Cardiac ventricle fibroblast (primary cell): ENCODE measurements at places on chromosomes 12 and 14. TPM values are rescaled to one million over a fixed set of nuclear protein-coding genes. Genes with fewer than 3 reads are reported as not detected.

Gene SIVA1
- total RNA-seq, result 174 and 204 TPM in 2 replicates

Gene STK38L
- total RNA-seq, result 7.6 and 12.4 TPM in 2 replicates

Gene TMEM260
- total RNA-seq, result 12.5 and 16.2 TPM in 2 replicates

Gene ANG
- total RNA-seq, result 24.5 and 37.8 TPM in 2 replicates

Gene TROAP
- total RNA-seq, result 4.1 and 6.7 TPM in 2 replicates

Gene CLEC2A
- total RNA-seq, result not detected in 2 replicates

Gene SLC17A8
- total RNA-seq, result not detected in 2 replicates

Gene CD69
- total RNA-seq, result not detected in 2 replicates
